NCI-H69 (cell line): ENCODE measurements at places on chromosomes 12 and 14.
A peak's percentile ranks its signal among the peaks of the same experiment; 100 is the strongest.

DNA sequence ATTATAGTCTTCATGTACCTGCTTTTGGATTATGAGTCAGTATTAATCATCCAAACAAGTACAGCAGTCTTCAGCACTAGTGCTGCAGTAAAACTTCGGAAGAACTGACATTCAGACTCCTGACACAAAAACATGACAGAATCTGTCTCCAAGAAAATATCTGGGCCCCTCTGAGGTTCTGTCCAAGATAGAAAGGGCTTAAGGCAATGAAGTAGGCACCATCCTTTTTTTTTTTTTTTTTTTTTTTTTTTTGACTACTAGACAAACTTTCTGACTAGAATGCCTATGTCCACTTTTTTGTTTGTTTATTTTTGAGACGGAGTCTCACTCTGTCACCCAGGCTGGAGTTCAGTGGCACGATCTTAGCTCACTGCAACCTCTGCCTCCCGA, 112.5 kb downstream of the MED13L start:
- DNase-seq, result peak; percentile 27

- no peak for DNase-seq
Observed at GRCh38 chr12:22050078-22050477, 4.1 kb downstream of the CMAS start.

DNA sequence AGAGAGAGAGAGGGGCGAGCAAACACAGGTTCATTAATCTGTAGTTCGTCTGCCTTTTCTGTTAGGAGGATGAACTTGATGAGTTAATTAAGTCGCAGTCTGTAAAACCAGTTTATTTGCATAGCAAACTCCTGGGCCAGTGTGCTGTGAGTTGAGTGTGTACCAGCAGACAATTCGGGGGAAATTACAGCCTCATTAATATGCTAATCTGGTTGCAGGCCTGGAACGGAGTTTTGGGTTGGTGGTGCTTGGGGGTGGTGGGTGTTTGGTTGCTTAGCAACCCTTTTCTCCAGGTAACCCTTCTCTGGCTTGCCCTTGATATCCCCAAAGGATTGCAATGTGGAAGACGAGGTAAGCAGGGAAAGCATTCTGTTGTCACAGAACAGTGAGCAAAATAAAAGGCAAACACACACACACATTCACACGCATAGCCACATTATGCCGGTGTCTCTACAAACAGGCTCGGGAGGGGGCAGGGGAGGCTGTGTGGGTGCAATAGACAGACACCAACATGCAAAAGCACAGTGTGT, 29.2 kb upstream of the LHX5 start:
- DNase-seq, result peak; percentile 39

DNA sequence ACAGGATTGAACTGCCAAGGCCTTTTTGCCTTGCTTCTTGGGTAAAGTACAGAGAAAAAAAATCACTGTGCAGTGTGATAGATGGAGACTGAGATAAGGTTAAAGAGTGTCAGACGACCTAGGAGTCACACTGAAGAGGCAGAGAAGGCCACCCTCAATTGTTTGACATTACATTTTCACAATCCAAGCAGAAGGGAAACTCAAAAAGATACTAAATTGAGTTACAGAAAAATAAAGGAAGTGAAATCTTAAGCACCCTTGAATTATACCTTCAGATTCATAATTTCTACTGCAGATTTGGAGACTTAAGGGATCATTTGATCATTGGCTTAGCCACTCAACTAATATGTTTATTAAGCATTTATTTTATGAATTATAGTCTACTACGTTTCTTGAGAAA, 97.1 kb downstream of the MYF5 start:
- no peak for DNase-seq

GRCh38 chr14:33857650-33858049, 93.2 kb downstream of the EGLN3 start:
- DNase-seq, result no peak

- no peak for DNase-seq
Observed at GRCh38 chr12:94272280-94272679, 123.9 kb downstream of the PLXNC1 start.

GRCh38 chr12:129561304-129561703, 342.5 kb downstream of the TMEM132D start:
- no peak for DNase-seq

DNA sequence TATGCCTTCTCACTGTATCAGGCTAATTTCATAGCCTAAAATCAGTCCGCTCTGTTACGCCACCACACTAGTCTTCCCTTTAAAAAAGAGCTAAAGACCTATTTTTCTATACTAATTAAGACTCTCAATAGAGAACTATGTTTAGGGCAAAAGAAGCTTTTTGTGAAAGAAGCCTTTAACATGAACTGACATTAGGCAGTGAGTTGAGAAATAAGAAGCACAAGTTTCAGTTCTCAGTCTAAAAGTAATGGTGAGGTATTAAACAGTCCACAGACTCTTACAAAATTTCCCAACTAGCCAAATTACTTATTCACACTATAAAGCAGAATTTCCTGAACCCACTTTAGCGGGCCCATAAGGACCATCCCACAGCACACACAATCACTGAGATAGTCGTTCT, 93.7 kb downstream of the SOX5 start:
- DNase-seq, result no peak

- DNase-seq, result peak; percentile 47
Observed at GRCh38 chr14:54722791-54723432, 156.0 kb downstream of the SAMD4A start.

DNA sequence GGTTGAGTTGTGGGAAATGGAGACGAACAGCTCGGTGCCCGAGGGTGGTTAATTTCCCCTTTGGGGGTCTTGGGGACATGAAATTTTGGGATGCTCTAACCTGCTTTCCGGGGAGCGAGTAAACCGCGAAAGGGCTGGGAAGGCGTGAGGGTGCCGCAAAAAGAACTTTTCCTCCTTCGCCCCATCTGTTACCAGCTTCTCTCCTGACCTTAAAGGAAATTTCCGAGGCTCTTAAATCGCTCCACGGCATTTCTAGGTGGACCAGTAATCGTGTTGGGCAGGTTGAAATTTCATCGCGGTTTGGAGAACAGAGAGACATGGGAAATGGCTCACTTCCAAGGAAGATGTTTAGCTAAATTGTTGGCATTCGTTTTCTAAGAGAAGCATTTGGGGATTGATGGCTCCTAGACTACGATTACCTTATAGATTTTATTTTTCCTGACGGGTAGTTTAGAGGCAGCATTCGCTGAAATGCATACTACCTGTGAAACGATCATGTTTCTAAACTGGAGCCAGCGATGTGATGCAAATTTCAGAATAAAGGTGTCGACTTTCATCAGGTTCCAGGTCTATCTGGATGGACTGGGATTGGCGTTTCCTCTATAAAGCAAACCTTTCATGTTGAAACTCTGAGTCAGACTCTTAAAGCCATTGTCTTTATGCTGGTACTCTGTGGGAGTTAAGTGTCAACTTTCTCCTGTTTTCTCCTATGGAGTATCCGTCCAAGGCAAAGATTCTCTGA, 414.5 kb downstream of the PCNX1 start:
- DNase-seq, result peak; percentile 90

DNA sequence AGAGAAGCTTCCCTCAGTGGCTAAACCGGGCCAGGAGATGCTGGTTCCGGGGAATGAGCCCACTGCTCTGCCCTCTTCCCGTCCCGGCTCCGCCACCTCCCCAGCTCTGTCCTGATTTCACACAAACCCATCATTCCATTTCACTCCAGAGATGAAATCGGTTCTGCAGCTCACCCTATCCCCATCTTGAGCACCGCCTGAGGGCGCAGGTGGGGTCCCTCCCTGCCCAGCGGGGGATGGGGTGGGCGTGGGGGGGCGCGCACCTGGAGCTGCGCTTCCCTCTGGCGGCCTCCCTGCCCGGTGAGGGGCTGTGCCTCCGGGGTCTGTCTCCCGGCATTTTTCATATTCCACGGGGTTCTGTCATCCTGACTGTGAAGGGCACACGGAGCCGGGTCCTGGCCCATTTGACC, 44.7 kb downstream of the NOC4L start:
- peak; percentile 42 for DNase-seq

DNA sequence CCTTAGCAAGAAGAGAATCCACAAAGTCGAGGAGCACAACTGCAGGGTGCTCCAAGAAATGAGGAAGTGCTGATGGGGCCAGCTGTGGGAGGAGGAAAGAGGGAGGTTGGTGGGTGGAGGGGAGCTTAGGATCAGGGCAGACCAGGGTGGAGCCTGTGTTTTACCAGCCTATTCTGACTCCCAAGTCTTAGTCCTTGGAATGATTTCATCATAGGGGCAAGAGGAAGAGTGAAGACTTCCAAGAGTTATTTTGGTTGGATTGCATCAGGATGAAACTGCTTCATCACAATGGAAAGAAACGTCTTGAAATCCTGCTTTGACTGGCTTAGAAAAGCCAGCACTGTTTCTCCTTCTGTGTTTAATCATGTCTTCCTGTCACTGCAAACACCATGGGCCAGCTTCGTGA, 194.0 kb downstream of the DPF3 start:
- DNase-seq, result no peak

DNA sequence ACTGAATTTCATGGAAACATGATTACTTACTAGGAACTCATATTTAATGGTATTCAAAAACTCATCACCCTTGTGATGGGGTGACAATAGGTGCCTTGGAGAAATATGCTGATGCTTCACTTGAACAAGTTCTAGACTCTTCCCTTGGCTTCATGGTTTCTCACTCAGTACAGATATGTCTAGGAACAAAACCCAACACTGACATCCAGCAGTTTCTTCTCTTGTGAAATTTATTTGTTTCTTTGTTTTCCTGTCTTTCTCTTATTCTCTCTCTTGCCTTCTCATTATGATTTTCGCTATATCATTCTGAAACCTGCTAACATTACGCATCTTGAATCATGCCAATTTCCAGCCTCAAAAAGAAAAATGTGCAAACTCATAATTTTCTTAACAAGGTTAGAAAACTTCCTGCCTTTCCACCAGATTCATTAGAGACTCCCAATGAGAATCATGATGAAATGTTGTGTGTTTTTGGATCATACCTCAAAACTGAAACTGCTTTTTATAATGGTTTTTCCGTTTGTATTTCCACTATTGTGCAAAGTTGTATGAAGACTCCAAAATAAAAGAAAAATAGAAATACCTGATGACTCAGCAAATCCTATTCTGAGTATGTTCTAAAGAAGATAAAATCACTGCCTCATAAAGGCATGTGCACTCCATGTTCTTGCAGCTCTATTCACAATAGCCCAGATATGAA, 1021.5 kb downstream of the TMEM121 start:
- DNase-seq, result no peak

GRCh38 chr14:72017290-72017689, 85.1 kb downstream of the RGS6 start:
- no peak for DNase-seq

DNA sequence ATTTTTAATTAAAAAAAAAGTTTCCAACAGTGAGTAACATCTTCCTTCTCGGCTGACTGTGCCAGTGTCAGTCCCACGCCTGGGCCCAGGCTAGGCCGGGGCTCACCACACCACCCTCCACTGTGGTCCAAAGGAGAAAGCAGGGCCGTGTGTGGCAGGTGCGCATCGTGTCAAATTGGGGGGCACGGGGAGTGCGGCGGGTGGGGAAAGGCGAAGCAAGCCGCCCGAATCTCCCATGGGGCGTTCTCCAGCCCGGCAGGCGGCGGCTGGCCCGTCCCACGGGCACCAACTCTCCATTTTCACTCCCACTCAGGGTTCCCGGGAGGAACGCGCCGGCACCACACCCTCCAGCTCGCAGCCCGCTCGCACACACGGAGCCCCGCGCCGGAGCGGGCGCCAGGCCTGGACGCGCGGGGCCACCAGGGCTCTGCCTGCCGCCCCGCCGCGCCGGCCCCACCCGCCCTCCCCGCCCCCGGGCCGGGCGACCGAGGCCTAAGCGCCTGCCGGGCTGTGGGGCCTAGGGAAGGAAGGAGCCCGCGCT, 604 bp downstream of the EEA1 start:
- peak; percentile 84 for DNase-seq

GRCh38 chr14:33839193-33840076, 111.4 kb downstream of the EGLN3 start:
- DNase-seq, result peak; percentile 77

- peak; percentile 74 for DNase-seq
Observed at GRCh38 chr12:78530100-78530765, 334.3 kb upstream of the SYT1 start.

GRCh38 chr12:102484428-102484958, 4.1 kb upstream of the IGF1 start:
- peak; percentile 50 for DNase-seq

GRCh38 chr14:44782775-44783238, 178.9 kb downstream of the KLHL28 start:
- DNase-seq, result no peak

GRCh38 chr14:100706860-100707259, 19.8 kb upstream of the DLK1 start:
- no peak for DNase-seq

- DNase-seq, result peak; percentile 51
Observed at GRCh38 chr12:113134521-113134951, 1.0 kb downstream of the RASAL1 start.

DNA sequence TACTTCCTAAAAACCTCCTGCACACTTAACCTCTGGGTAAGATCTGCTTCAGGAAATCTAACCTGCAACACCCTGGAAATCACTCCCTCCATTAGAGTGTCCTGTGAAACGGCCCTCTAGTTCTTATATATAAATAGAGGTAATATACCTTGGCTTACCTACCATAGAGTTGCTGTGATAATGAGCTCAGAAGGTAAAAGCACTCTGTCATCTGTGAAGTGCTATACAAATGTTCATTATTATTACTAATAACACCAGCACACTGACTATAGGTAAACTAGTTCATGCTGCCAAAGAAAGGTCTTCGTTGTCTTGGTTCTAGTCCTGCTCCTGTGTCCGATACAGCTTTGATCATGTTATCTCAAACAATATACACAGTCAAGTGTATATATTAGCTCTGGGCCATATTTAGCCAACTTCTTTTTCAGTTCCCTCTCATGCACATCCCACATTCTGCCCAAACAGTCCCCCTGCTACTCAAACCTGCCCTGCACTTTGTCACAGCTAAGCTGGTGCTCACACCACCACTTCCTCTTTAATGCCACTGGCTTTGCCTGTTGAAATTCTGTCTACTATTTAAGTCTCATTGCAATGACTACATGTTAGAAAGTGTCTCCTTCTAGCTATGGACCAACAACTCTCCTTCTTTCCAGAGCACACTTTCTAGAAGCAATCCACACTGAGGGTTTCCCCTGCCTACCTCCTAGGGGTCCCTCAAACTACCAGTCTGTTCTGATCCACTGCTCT, 5.1 kb downstream of the E2F7 start:
- DNase-seq, result no peak

GRCh38 chr12:128259556-128260070, 7.4 kb upstream of the TMEM132C start:
- DNase-seq, result peak; percentile 86

GRCh38 chr12:53725824-53726223, 1.4 kb downstream of the CALCOCO1 start:
- DNase-seq, result no peak
